CD14-positive monocyte (primary cell): ENCODE measurements at places on chromosomes 12 and 14.

GRCh38 chr12:3132636-3133404 is 55.6 kb downstream of the TSPAN9 start:
- DNase-seq = no peak

DNA sequence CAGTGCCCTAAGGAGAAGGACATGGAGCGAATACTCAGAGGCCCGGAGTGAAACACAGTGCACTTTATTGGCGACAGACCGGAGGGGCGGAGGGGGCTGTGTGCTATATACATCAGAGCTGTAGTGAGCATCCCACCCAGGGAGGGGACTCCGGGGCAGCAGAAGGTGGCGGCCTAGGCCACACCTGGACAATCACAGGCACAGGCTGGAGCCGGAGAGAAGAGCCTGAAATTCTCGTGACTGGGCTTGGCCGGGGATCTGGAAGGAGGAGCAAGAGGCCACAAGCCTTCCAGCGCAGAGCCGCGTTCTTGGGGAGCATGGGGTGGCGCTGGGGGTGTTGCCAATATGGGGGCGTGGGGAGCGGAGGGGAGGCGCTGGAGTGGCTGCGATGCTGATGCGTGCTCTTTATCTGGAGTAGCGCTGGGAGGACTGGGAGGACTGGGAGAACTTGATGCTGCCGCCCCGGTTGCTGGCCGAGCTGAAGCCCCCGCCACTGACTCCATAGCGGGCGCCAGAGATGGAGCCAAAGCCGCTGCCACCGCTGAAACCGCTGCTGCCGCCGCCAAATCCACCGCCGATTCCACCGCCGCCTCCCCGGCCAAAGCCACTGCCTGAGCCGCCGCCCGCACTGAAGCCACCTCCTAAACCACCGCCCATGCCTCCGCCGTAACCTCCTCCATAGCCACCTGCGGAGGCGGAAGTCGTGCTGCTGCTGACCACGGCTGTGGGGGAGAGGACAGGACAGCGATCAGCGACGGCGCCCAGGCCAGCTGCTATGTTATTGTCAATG is 6.1 kb downstream of the KRT3 start:
- DNase-seq = no peak

DNA sequence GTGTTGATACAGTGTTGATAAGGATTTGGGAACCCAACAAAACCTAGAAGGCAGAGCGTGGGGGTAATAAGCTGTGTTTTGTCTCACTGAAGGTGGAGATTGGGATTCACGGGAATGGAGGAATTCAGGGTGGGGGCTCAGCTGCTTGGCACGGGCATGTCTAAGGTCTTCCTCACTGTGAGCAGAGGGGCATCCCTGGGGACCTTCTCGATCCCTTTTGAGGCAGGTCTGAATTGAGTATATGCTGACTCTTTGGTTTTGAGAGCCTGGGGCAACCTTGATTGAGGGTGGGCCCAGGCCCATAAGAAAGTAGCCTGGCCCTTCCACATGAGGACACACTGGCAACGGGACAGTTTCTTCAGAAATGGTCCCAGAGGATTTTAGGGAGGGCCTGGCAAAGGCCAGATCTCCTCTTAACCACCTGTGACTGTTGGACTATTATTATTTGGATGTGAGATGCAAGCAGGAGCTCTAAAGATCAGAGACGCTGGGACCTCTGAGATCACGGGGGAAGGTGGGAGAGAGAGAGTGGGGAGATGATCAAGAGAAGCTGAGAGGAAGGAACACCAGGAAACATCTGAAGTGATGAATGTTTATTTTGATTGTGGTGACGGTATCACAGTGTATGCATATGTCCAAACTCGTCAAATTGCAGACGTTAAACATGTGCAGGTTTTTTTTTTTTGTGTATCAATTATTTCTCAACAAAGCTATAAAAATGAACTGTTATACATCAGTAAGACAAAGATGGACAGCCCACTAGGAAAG is 48.4 kb downstream of the SMIM41 start:
- DNase-seq = no peak

DNA sequence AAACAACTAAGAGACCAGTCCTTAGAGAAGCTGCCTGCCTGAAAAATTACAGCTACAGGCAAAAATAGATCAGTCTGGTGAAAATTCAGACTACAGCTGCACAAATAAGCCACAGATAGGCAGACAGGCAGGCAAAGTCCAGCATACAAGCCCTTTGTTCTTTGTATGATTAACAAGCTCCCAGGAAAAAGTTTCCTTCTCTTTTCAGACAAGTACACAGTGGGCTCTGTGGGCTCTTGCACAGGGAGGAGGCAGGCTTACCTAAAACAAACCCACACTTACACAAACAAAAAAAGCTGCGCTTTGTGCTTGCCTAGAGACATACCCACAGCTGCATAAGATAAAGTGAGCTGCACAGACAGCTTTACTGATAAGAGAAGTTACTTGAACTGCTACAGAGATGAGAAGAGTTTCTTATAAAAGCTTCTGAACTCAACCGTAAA is 7.7 kb downstream of the OR6C68 start:
- no peak for DNase-seq

DNA sequence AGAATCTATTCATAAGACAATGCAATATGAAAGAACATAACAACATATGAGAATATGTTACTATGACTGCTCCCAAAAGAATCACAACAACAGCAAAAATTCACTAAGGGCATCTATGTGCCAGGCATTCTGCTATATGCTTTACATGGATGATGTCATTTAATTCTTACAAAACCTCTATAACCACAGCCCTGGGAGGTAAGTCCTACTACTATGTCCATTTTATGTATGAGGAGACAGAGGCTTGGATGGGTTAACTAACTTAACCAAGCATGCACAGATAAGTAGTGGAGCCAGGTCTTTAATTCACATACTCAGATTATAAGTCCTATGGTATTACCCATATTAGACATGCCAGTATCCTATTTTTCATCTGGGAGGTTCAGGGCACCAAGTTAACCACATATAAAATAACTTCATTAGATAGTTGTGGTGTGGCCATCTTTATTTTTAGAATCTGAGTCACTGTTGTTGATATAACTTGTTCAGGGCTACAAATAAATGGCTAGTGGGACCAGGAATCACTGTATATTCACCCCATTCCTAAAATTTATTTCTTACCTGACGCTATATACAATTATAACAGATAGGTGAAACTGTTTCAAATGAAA is 33.2 kb upstream of the RAD51AP1 start:
- DNase-seq = no peak

- no peak for DNase-seq
Observed at GRCh38 chr12:130669205-130669557, 46.9 kb downstream of the RIMBP2 start.

- DNase-seq = no peak
Observed at GRCh38 chr12:86261142-86261541, 5.0 kb upstream of the MGAT4C start.

- DNase-seq = no peak
Observed at GRCh38 chr14:101104485-101104884, 201.0 kb upstream of the RTL1 start.

- no peak for DNase-seq
Observed at GRCh38 chr12:111469401-111469800, 63.7 kb downstream of the SH2B3 start.

- no peak for DNase-seq
Observed at GRCh38 chr12:74539261-74539660, 1.6 kb downstream of the ATXN7L3B start.

DNA sequence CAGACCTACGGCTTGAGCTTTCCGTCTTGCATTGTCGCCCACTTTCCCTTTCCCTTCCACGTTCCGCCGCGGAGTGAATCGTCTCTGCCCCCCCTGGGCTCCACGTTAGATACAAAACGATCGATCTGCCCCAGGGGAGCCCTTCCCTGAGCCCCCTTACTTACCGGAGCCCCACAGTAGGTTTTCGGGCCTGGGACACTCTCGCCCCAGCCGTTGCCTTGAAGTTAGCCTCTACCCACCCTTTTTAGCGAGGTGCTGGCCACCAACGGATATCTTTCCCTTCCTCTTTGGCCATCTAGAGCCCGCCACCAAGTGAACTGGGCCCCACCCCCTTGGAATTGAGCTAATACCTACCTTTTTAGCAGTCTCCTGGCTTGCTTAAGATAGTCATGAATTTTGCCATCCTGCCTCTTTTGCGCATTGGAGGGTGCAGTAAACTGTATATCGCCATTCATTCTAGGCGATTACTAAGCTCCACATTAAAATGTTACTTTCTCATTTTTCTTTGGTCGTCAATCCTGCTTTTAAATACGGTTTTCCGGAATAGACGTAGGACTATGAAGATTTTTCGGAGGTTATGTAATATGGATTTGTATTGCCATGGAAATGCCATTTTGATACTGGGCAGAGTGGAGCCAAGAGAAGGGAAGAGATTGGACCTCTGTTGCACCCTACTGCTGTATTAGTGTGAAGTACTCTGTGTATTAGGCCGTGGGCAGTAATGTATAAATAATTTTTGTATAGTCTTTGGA is 764 bp downstream of the RBM25 start:
- peak; percentile 45 for DNase-seq

DNA sequence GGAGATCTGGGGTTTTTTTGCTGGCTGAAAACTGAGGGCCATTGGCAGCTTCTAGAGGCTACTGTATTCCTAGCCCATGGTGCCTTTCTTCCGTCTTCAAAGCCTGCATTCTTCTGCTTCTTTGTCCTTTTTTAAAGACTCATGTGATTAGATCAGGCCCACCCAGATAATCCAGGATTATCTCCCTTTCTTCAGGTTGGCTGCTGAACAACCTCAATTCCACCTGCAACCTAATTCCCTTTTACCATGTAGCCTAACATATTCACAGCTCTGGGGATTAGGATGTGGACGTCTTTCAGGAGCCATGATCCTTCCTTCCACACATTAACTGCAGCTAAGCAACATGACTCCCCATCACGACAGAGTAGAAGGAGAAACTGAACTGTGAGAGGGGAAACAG is 985.5 kb downstream of the DIO2 start:
- DNase-seq = no peak

DNA sequence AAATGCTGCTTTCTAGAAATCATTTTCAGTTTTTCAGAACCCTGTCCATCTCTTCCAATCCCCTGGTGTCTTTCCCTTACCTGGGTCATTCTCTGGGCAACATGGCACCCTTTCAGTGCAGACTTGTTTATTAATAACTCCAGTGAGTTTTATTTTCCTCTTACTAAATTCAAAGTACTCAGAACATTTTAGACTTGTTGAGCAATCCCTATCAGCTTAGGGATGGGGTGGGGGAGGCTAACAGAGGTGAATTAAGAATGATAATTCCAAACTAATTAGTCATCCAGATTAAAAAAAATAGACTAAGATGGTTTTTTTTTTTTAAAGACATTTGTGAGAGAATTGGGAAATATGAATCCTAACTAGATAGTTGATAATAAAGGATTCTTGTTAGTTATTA is 10.7 kb downstream of the GPRC5A start:
- DNase-seq = no peak

GRCh38 chr12:11233532-11233931 is 36.0 kb downstream of the PRB3 start:
- no peak for DNase-seq

- DNase-seq = no peak
Observed at GRCh38 chr12:96397756-96398423, 2.3 kb downstream of the CDK17 start.

- no peak for DNase-seq
Observed at GRCh38 chr12:113130457-113131135, 5.0 kb downstream of the RASAL1 start.
